ENCODE measurements at places on chromosomes 16 and 17. TPM values are rescaled to one million over a fixed set of nuclear protein-coding genes. Genes with fewer than 3 reads are reported as not detected.

The GRAP gene
- 22.9 TPM for total RNA-seq

The TXNDC17 gene
- total RNA-seq, result 60.3 TPM

The HAP1 gene
- total RNA-seq, result under 0.01 TPM

The USP32 gene
- total RNA-seq, result 28.5 TPM

The RHBDL3 gene
- 0.27 TPM for total RNA-seq

The KRT40 gene
- total RNA-seq, result not detected

The SLC13A2 gene
- not detected for total RNA-seq

The TBX21 gene
- 0.27 TPM for total RNA-seq

The SLC2A4 gene
- 1.9 TPM for total RNA-seq

The SHBG gene
- not detected for total RNA-seq

The NGFR gene
- 0.27 TPM for total RNA-seq

The MAPK7 gene
- 13.7 TPM for total RNA-seq

The TOM1L1 gene
- total RNA-seq, result 5.1 TPM

The BRICD5 gene
- total RNA-seq, result 1.3 TPM

The HCRT gene
- total RNA-seq, result not detected

The MYH2 gene
- not detected for total RNA-seq

The TBC1D3K gene
- total RNA-seq, result not detected

The PIK3R6 gene
- 10.0 TPM for total RNA-seq

The DOC2B gene
- 1.1 TPM for total RNA-seq

The XPO6 gene
- 139 TPM for total RNA-seq

The TMED6 gene
- under 0.01 TPM for total RNA-seq

The MT1A gene
- total RNA-seq, result not detected

The CTRB2 gene
- total RNA-seq, result not detected

The OR1F1 gene
- not detected for total RNA-seq

The CIBAR2 gene
- not detected for total RNA-seq

The ARL5C gene
- total RNA-seq, result 0.54 TPM

The NXPH3 gene
- total RNA-seq, result under 0.01 TPM

The SYCE1L gene
- total RNA-seq, result 1.1 TPM

The TMEM98 gene
- total RNA-seq, result 109 TPM

The ZACN gene
- total RNA-seq, result not detected

The PPP1R1B gene
- total RNA-seq, result not detected

The TBC1D3G gene
- total RNA-seq, result not detected

The ASGR2 gene
- 0.54 TPM for total RNA-seq

The KRTAP1-5 gene
- total RNA-seq, result not detected

The TNFSF13 gene
- 15.3 TPM for total RNA-seq
